ENCODE measurements at places on chromosomes 6 and 20. TPM values are rescaled to one million over a fixed set of nuclear protein-coding genes. Genes with fewer than 3 reads are reported as not detected.
A peak's percentile ranks its signal among the peaks of the same experiment; 100 is the strongest.

DNA sequence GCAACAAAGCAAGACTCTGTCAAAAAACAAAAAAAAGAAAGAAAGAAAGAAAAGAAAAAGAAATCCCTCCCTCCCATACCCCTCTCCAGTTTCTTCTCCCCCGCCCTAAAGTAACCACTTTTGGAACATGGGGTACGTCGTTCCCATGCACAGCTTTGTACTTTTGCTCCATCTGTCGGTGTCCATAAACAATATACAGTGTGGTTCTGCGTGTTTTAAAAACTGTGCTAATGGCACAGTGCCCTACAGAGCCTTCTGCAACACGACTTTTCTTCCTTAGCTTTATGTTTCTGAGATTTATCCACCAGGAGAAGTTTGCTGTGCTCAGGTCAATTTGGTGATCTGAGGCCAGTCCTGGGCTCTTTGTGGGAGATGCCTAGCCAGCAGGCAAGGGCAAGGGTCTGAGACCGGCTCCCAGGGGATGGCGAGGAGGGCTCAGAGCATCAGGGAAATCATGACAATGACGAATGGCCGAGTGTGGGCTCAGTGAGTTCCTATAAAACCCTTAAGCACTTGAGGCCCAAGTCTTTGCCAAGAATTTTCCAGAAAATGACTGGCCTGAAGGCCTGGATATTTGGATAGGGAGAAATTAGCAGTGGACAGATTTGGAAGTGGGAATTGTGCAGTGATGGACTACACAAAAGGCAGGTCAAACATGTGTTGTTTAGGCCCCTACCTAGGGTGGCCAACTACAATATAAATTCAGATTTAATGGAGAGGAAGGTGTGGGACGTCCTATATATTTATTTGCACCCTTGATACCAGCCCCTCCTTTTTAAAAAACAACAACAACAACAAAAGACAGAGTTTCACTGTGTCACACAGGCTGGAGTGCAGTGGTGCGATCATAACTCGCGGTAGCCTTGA, 1.9 kb upstream of the BCAS4 start:
- DNase-seq = no peak

- peak; percentile 91 for DNase-seq
Observed at GRCh38 chr20:33828326-33828844, 17.2 kb downstream of the CHMP4B start.

GRCh38 chr20:63465380-63466249, 6.8 kb downstream of the KCNQ2 start:
- no peak for DNase-seq

GRCh38 chr6:27531772-27532459, 59.0 kb upstream of the ZNF184 start:
- DNase-seq = no peak

GRCh38 chr6:88890394-88890793, 73.0 kb downstream of the RNGTT start:
- DNase-seq = no peak

DNA sequence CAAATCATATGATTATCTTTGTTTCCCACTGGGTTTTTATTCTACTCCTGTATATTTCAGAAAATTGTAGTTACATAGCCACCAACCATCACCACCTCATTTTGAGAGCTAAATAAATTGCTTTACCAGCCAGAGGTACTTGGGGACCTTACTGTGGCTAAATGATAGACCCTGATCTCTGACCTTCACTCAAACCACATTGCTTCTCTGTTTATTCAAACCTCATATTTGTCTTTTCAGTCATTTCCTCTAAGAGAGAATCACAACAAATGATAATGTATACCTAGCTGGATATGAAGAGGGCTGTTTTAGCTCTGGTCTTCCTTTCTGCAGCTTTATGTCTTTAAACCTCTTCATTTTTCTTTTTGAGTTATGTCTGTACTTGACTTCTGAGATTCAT, 142.8 kb downstream of the ADGB start:
- no peak for DNase-seq

- DNase-seq = no peak
Observed at GRCh38 chr6:69937402-69938136, 71.2 kb downstream of the COL19A1 start.

GRCh38 chr6:166950443-166950821, 5.9 kb downstream of the RNASET2 start:
- no peak for DNase-seq

DNA sequence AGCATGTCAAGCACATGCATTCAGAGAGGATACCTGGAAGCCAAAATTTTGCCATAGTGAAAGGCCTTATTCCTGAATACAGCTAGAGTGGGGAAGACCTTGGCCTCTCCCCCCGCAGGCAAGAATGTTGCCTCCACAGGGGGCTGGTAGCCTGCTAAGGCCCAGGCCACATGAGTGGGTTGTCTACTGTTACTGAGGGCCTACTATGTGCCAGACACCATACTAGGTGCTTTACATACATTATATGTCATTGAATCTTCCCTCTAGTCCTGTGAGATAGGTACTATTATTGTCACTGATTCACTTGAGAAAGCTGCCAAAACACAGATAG, 642 bp upstream of the PI16 start:
- no peak for DNase-seq

GRCh38 chr6:1991332-1991878, 254.0 kb downstream of the GMDS start:
- DNase-seq = no peak

DNA sequence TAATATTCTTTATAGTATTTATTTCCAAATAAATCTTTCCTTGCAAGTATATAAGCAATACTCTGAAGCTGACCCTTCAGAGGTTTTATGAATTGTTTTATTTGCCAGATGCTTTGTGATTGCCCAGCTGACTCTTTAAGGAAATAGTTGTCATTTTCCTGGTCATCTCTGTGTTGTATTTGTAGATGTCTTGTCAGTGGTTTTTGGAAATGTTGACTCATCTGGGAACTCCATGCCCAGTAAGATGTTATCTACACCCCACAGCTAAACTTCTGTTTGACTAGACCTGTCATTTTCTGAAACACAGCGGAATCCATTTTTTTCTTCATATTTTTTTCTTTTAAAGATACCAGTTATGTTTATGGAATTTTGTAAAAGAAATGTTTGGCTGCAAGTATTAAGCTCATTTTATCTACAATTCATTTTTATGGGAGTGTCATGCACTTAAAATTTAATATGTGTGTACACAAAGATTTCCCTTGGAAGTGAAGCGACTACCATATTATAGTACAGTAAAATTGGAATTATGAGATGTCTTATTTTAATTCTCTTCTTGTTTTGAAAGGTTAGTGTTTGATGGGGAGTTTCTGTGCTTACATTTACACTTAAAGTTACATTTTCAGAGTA, 491.0 kb downstream of the NKAIN2 start:
- peak; percentile 72 for DNase-seq

- no peak for DNase-seq
Observed at GRCh38 chr6:66435321-66435720, 728.3 kb upstream of the EYS start.

GRCh38 chr20:24776755-24777271, 172.3 kb upstream of the CST7 start:
- no peak for DNase-seq

DNA sequence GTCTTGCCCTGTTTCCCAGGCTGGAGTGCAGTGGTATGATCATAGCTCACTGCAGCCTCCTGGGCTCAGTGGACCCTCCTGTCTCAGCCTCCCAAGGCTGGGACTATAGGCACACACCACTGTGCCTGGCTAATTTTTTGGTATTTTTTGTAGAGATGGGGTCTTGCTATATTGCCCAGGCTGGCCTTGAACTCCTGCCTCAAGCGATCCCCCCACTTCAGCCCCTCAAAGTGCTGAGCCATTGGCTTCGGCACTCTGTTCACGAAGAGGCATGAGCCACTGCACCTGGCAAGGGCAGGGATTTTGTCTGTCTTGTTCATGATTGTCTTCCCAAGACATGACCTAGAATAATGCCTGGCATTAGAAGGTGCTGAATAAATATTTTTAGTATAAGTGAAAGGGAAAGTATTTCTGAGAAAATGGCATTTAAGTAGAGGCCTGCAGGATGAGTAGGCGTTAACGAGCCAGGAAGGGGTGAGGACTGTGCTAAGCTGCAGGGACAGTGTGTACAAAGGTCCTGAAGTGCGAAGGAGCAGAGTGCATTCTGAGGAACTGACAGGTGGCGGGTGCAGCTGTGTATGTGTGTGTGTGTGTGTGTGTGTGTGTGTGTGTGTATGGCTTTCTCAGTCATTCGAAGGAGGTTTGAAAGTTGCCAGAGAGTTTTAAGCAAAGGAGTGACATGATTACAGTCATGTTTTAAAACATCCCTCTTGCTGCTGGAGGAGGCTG, 43.0 kb downstream of the VEGFA start:
- DNase-seq = peak; percentile 73

GRCh38 chr20:16437387-16437996, 135.8 kb downstream of the KIF16B start:
- DNase-seq = no peak

- DNase-seq = no peak
Observed at GRCh38 chr6:133165235-133165634, 75.9 kb upstream of the EYA4 start.

DNA sequence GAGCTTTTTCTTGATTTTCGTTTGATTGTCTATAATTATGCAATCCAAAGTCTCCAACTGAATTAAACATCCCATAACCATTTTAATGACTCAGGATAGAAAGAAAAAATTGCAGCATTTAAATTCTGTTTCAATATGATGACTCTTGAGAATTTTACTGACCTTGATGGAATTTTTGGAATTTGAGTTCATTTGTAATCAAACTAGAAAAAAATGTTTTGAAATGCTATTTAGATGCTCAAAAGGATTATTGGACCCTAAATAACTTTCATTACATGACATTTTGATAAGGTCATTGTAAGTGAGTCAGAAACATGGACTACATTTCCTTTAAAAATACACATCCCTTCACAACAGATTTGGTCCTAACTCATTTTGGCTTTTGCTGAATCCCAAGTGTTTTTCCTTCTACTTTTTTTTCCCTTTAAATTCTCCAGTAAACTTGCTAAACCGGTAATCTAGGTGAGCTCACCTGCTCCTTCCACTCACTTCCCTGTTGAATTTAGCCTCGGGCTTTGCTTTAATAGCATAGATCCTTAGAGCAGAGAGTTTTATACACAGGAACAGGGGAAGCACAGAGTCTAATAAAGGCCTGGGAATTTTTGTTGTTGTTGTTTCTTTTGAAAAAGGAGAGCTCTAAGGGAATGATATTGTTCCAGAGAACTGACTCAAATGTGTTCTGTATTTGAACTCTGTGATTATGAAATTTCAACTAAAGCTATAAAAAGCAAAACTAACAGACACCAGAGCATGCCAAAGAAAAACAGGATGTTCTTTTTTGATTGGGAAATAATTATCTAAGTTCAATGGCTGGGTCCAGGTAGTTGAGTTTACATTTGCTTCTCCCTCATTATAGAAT, 1088.2 kb upstream of the CITED2 start:
- peak; percentile 31 for DNase-seq

- DNase-seq = no peak
Observed at GRCh38 chr6:107843400-107843799, 19.3 kb upstream of the SCML4 start.

GRCh38 chr6:57262901-57263694, 41.0 kb upstream of the RAB23 start:
- DNase-seq = peak; percentile 64

DNA sequence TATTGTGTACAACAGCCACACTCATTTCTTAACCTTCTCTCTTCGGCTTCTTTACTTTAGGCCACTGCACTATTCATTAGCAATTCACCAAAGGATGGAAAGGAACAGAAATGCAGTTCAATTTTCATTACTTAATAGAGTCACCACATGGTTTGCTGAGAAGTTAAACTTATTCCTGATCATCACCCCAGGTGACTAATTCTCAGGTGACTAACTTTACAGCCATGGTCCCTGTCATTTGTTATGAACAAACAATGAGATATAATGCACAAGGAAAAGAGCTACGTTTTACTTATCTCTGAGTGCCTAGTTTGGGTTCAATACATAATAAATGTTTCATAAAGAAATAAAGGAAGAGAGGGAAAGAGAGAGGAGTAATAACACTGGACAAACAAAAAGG, 45.8 kb upstream of the DST start:
- DNase-seq = no peak

DNA sequence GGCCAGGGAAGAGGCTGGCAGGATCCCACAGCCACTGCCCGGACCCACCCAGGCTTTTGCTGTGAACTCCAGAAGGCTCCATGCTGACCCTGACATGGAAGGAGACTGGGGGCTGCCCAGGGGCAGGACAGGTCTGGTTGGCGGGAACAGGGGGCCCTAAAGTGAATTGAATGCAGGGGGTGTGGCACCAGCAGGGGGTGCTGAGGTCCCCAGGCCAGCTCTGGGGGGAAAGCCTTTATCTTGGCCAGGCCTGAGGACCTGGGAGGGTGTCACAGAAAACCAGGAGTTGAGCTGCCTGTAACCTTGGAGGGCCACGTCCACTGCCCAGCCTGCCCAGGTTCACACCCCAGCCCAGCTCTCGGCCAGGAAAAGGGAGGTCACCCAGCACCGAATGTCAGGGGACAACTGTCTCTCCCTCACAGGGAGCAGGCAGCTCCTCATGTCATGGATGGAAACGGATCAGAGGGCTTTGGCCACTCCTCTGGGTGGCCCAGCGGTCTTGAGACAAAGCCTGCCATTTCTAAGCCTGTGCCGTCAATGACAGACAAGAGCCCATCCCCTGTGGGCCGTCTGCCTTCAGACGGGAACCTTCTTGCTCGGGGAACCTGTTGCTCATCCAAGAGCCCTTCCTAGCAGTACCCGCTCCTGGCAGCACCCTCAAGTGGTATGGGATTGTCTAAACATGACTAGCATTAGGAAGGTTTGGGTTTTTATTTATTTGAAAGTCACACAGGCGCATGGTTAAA, 2.9 kb upstream of the YTHDF1 start:
- no peak for DNase-seq

- DNase-seq = no peak
Observed at GRCh38 chr6:154341871-154342270, 14.7 kb downstream of the IPCEF1 start.

Gene C20orf144
- total RNA-seq = 0.24 TPM

Gene DNAAF9
- 9.4 TPM for total RNA-seq

Gene LHFPL5
- not detected for total RNA-seq

Gene GTSF1L
- not detected for total RNA-seq

Gene LY6G6F
- total RNA-seq = not detected

Gene NCOA5
- total RNA-seq = 21.4 TPM

Gene GNMT
- not detected for total RNA-seq

Gene MOG
- total RNA-seq = not detected

Gene MICB
- total RNA-seq = 2.1 TPM

Gene GNAS-AS1
- not detected for total RNA-seq

Gene SUMO4
- 0.52 TPM for total RNA-seq

Gene ABHD16B
- total RNA-seq = not detected

Gene ZBTB9
- 5.2 TPM for total RNA-seq

Gene SYNGAP1
- total RNA-seq = 2.8 TPM

Gene CLDN20
- not detected for total RNA-seq

Gene GINS1
- 2.2 TPM for total RNA-seq

Gene CCHCR1
- total RNA-seq = 19.8 TPM

Gene UBE2J1
- 23.9 TPM for total RNA-seq

Measured in myocyte (in vitro differentiated cells).